ENCODE measurements at places on chromosomes 16 and 17. TPM values are rescaled to one million over a fixed set of nuclear protein-coding genes. Genes with fewer than 3 reads are reported as not detected.

GH2 gene
- not detected for total RNA-seq

CDRT15 gene
- total RNA-seq, result not detected

EPN3 gene
- total RNA-seq, result 20.5 TPM

KRT40 gene
- not detected for total RNA-seq

CALB2 gene
- total RNA-seq, result 0.47 TPM

WNK4 gene
- 17.4 TPM for total RNA-seq

DNA sequence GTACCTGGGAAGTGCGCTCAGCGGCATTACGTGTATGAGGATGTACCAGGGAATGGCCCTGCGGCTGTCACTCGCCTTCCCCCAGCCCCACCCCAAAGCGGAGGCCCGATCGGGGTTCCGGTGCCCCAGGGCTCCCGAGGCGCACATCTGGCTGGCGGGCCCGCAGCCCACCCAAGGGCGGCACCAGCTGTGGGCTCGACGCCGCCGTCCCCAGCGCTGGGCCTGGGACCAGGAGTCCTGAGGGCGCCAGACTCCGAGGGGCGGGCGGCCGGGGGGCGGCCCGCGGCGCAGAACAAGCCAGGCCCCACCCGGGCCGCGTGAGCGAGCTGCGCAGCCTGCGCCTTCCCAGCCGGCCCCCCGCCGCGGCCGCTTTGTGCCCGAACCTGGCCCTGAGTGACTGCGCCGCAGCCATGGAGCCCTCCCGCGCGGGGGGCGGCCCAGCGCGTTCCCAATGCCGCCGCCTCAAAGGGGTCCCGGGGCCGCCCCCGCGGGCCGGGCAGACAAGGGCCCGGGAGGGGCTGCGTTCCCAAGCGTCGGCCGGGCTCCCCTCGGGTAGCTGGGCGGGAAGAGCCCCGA lies 17.4 kb downstream of the ZNF423 start:
- no peak overlapping the region for H3K4me3 ChIP-seq
- H3K4me1 ChIP-seq, result no peaks in the 10 kb centered on the region
- no peak for DNase-seq
- H3K27ac ChIP-seq, result no peak overlapping the region

DNA sequence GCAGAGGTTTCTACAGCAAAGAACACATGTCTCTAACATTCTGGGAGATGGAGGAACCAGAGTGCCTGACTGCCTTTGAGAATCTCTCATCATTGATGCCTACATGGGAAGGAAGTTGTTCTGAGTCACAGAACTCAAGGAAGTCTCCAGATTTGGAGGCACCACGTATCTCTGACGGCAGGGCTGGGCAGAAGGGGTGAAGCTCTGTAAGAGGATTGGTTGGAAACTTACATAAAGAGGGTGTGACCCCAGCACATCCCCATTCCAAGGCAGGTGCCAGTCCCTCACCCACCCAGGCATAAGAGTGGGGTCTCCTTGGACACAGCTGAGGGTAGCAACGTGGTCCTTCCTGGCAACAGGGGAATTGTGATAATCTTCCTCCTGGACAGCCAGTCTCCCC lies 17.4 kb downstream of the TNFRSF13B start:
- no peaks in the 10 kb centered on the region for H3K36me3 ChIP-seq
- DNase-seq, result no peak
- no peak overlapping the region for H3K27ac ChIP-seq

DNA sequence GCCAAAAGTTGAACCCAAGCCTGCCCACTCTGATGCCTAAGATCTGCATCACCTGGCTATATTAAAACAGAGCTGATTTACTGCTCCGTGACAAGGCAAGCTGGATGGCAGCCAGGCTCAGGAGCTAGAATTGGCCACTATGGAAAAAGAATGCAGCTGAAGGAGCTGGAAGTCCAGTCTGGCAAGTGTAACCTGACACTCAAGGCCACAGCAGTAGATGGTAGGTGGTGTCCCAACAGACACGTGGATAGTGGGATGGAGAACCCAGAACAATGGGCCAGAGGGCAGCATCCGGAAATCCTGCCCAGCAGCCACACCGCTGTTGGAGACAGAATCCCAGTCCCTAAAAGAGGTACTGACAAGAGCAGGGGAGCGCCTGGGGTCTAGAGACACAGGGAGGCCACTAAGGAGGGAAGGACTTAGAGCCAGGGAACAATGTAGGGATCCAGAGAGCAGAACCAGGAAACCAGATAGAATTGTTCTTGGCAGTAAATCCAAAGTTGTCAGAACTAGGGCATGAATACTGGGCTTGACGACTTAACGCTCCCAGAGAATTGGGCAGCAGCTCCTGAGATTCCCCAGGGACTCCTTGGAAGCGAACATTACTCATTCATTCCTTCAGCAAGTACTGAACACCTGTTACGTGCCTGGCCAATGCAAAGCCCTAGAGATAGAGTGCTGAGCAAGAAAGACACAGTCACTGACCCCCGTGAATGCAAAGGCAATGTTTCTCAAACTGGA lies 85.7 kb downstream of the CDYL2 start:
- H3K4me1 ChIP-seq, result peaks cover 23% of the 10 kb centered on the region
- peak overlapping the region; percentile 70 for H3K27ac ChIP-seq
- DNase-seq, result peak; percentile 93
- H3K27me3 ChIP-seq, result no peaks in the 10 kb centered on the region
- H3K36me3 ChIP-seq, result no peaks in the 10 kb centered on the region
- H3K4me3 ChIP-seq, result no peak overlapping the region

- H3K36me3 ChIP-seq, result peaks cover 7% of the 10 kb centered on the region
- H3K27ac ChIP-seq, result peak overlapping the region; percentile 23
- no peak overlapping the region for H3K4me3 ChIP-seq
Measured at GRCh38 chr16:10971560-10971961, 27.2 kb downstream of the CLEC16A start.

DNA sequence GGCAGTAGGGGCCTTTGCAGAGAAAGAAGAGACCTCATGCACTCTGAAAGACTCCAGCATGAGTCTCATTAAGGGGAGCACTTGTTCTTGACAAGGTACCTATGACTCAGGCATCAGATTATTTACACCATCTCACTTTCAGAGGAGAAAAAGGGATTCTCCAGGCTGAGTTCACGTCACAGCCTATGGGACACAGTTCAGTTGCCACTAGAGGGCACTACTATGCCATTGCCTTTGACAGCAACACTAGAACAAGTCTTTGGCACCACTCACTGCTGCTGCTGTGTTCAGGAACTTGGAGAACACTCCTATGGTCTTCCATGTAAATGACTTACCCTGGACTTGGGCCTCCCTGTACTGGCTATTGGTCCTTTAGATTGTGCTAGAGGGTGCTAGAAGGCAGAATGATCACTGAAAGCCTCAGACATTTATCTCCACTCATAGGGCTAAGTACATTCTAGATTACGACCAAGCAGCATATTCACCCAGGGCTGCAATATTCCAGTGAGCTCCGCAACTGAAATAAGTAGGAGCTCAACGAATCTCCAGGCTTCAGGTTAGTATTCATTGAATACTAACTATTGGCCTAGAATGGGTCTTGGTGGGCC lies 225.1 kb upstream of the CA10 start:
- H3K27me3 ChIP-seq, result no peaks in the 10 kb centered on the region
- DNase-seq, result peak; percentile 76
- H3K27ac ChIP-seq, result no peak overlapping the region

DNA sequence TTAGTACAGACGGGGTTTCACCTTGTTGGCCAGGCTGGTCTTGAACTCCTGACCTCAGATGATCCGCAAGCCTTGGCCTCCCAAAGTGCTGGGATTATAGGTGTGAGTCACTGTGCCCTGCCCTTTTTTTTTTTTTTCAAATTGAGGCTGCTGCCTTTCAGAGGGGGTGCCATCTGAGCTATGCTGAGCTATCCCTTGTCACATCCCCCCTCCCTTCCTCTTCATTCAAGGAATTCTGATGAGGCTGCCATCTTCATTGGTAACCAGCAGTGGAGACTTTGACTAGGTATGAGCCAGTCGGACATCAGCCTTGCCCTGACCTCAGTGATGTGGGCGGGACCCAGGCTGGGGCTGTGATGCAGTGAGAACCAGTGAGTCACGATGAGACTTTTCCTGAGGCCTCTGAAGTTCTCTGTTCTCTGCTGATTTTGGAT lies 24.4 kb upstream of the GPT2 start:
- no peak overlapping the region for H3K4me3 ChIP-seq
- peak; percentile 88 for DNase-seq
- no peaks in the 10 kb centered on the region for H3K36me3 ChIP-seq
- H3K27ac ChIP-seq, result peak overlapping the region; percentile 68
- H3K27me3 ChIP-seq, result no peaks in the 10 kb centered on the region

- H3K4me1 ChIP-seq, result no peaks in the 10 kb centered on the region
- no peak overlapping the region for H3K4me3 ChIP-seq
- H3K27ac ChIP-seq, result no peak overlapping the region
- peaks cover 61% of the 10 kb centered on the region for H3K27me3 ChIP-seq
Measured at GRCh38 chr16:73323880-73324279, 276.0 kb upstream of the ZFHX3 start.

- no peak overlapping the region for H3K27ac ChIP-seq
- no peak for DNase-seq
- H3K27me3 ChIP-seq, result no peaks in the 10 kb centered on the region
- no peaks in the 10 kb centered on the region for H3K36me3 ChIP-seq
Measured at GRCh38 chr17:17314501-17315071, 11.4 kb downstream of the NT5M start.

- H3K27ac ChIP-seq, result no peak overlapping the region
- no peak for DNase-seq
- no peaks in the 10 kb centered on the region for H3K36me3 ChIP-seq
- no peaks in the 10 kb centered on the region for H3K4me1 ChIP-seq
- no peaks in the 10 kb centered on the region for H3K27me3 ChIP-seq
Measured at GRCh38 chr16:62386411-62386810, 350.2 kb upstream of the CDH8 start.

DNA sequence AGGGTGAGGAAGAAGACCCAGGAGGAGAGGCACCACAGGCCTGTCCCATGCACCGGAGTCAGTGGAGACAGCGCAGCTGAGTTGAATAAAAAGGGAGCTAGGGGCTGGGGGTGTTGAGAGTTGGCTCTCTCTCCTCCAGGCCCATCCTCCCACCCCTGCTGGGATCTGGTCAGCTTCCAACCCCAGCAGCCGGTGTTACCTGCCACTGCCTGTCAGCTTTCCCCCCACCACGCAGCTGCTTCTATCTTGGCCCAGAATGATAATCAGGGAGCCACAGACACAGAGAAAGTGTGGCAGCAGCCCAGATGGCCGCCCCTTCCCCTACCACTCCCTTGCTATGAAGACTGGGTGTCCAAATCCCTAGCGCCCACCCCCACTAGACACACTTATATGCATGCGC lies 120.6 kb upstream of the RPL38 start:
- no peaks in the 10 kb centered on the region for H3K4me1 ChIP-seq
- H3K27me3 ChIP-seq, result peaks cover 81% of the 10 kb centered on the region
- no peaks in the 10 kb centered on the region for H3K36me3 ChIP-seq
- H3K4me3 ChIP-seq, result no peak overlapping the region

DNA sequence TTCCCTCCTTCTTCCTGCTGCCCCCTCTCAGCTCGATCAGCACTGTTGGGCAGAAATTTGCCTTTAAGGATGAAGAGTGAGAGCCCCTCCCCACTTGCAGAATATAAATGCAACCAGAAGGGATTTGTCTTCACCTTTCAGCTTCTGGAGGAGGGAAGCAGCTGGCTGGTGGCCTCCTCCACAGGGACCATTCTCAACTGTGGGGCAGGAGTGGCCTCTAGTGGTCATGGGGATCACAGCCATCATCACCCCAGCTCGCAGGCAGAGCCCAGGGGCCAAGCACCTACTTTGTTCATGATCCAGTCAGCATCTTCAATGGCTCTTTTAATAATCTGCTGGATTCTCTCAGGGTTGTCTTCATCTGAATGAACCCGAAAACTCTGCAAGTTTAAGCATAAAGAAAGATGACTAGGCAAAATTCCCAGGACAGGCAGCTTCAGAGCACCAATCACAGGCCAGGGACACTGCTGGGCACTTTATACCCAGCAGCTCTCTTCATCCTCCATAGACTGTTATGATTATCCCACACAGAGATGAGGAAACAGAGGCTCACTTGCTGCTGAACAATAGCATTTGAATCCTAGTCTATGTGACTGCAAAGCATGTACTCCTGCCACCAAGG lies 13.1 kb downstream of the LYRM9 start:
- H3K4me3 ChIP-seq, result no peak overlapping the region
- H3K27me3 ChIP-seq, result no peaks in the 10 kb centered on the region
- no peaks in the 10 kb centered on the region for H3K4me1 ChIP-seq
- peak; percentile 69 for DNase-seq
